ENCODE measurements at places on chromosomes 12 and 14.

- peak; percentile 45 for DNase-seq
Measured at GRCh38 chr12:106139422-106140171, 843 bp upstream of the NUAK1 start.

- no peak for DNase-seq
Measured at GRCh38 chr14:29925736-29926135, 1.9 kb downstream of the PRKD1 start.

DNA sequence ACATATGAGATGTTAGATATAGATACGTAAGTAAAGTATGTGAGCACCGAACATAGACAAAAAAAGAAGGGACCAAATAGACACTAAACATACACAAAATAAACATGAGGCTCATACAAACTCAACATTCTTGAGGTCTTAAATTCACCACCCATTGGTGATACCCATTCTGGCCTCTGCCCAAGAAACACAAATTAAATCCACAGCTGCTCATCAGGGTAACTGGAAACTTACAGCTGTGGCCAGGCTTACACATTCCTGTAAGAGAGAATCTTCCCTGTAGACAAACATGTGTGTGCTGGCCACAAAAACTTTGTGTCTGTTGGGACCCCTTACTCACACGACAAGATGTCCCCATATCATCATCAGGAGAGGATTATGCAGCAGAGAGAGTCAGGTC is 22.4 kb downstream of the MAGOHB start:
- no peak for DNase-seq

DNA sequence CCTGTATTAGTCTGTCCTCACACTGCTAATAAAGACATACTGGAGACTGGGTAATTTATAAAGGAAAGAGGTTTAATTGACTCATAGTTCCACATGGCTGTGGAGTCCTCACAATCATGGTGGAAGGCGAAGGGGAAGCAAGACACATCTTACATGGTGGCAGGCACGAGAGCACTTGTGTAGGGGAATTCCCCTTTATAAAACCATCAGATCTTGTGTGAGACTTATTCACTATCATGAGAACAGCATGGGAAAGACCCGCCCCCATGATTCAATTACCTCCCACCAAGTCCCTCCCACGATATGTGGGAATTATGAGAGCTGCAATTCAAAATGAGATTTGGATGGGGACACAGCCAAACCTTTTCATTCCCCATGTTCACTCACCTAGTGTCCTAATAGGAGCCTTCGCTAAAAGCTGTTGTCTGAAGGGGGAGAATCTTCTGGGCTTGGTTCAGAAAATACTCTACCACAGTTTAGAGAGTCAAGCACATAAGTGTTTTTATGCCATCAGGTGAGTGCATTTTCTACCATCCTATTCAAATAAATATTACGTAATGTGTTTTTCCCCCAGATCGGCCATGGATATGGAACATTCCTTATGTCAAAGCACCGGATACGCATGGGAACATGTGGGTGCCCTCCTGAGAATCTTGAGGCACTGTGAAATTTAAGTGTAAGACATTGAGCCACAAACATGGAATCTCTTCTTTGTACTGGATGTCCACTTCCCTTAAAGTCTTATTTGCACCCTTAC is 19.1 kb upstream of the KCNK13 start:
- no peak for DNase-seq

DNA sequence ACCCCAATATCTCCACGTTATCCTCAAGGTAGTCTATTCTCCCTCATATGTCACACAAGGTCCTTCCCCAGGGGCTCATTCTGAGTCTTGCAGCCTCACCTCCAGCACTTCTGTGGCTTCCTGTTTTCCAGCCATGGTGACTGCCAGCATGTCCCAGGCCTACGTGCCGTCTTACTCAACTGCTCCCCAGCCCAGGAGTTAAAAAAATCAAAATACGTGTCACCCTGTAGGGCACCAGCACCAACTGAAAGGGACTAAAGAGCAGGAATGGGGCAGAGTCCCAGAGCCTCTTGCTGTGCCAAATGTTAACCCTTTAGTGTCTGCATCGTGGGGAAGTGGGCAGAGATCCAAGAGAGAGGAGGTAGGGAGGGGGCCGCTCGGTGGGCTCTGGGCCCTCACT is 37.0 kb upstream of the MED13L start:
- DNase-seq: no peak

- DNase-seq: no peak
Measured at GRCh38 chr12:130506844-130507243, 169.2 kb downstream of the PIWIL1 start.

DNA sequence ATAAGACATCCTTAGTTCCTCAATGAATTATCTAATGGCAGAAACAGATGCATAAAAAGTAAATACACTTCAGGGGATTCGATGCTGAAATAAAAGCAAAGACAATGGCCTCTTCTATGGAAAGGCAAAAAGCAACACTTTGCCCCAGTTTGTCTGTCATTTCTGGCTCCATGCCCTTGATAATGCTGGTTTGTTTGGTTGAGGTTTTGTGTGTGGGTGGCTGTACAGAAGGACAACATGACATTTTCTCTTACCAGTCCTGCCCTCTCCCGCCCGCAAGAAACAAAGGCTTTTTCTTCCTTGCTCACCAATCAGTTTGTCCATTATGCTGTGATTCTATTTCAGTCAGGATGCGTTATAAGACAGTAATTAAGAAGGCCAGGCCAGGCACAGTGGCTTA is 18.1 kb upstream of the WDR89 start:
- DNase-seq: no peak

GRCh38 chr14:40413136-40413535 is 980.9 kb upstream of the FBXO33 start:
- no peak for DNase-seq

DNA sequence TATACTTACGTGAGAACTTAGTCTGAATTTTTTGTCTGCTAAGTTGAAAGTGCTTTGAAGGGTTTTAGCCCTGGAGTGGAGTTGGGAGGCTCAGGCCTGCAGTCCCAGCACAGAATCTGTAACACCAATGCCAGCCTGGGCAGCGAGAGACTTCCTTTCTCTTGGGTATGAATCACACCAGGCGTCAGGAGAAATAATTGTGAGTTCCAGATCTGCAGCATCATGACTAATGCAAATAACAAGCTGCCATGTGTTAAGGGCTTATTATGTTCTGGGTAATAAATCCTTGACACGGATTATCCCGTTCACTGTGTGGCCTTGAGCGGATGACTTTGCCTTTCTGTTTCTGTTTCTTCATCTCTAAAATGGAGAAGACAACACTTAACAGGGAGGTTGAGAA is 70.6 kb downstream of the B4GALNT3 start:
- DNase-seq: no peak

- no peak for DNase-seq
Measured at GRCh38 chr14:98270201-98270600, 1001.8 kb downstream of the BCL11B start.

DNA sequence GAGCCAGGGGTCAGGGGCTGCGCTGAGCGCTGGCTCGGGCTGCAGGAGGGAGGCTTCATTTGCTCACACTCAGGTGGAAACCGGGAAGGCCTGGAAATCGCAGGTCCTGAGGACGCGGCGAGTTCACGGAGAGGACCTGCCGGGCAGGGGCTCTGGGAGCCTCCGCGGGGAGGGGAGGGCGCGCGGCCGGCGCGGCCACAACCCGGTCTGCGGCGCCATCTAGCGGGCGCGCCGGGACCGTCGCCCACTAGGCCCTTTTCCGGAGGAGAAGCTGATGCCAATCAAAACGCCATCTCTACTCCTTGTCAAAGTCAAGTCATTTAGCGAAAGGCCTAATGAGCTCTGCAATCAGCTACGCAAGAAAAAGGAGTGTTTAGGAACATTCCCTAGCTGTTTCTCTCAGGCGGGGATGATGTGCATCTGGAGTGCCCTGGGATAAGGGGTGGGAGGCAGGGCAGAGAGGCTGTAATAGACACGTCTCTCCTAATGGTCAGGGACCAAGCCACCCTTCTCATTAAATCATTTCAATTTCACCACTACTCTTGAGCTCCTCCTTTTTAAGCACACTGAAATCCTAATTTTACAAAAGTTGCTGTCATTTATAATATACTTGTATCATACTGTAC is 885.8 kb upstream of the TMEM132C start:
- no peak for DNase-seq

DNA sequence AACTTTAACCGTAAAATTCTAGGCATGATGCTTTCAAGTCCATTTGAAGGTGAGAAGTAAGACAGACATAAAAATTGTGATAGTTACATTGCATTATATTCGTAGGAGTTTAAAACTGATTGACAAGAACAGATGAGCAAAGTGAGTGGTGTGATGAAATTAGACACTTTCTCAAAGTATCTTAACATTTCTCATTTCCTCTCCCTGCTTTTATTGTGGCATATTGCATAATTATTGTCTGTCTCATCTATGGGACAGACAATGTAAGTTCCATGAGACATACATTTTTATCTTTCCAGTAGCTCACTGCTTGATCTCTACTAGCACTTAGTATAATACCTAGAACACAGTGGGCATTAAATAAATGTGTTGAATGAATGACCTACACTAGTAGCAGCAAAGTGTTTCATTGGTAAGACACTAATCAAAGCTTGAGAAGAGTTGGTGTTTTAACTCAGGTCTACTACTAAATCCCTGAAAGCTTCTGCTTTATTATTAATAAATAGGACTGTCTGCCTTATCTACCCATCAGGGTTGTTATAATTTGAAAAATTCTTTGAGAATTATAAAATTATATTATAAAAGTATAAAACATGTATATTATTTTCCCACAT is 19.0 kb downstream of the A2M start:
- no peak for DNase-seq

GRCh38 chr14:29648045-29648444 is 279.6 kb downstream of the PRKD1 start:
- DNase-seq: no peak

GRCh38 chr12:111409780-111410430 is 4.2 kb downstream of the SH2B3 start:
- no peak for DNase-seq

DNA sequence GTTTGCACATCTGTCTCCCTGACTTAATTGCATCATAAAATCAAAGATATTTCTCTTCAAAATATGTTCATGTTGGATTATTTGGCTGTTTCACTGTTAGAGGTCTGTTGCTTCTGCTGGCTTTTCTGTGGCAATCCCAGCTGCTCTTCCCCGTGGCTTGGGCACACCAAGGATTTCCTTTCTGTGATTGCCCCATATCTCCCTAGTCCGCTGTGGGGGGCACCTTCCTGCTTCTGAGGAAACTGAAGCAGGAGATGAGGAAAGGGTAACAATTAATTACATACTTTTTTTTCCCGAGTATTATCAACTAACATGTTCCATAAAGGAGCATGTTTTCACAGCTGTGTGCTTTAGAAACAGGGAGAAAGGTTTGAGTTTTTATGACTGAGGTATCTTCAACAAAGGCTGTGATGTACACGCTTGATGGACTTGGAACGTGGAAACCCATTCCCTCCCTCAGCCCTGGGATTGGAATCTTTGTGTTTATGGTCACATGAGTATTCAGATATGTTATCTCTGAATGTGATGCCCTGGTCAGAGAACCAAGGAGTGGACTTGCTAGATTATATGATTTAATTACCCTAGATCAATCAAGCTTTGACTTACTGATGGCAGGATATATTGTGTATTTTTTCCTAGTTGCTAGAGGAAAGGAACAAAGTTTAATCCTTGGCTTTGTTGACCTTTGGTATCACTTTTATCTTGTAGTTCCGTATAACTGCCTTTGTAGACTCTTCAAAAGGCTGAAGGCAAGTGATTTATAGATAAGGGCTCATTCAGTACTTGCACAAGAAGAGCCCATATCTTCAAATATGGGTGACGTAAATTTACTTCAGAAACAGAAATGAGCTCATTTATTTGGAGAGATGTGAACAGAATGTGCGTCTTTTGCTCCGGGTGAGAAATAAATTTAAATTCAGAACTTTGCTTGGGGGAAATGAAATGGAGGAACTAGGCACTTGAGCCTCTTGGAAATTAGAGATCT is 46.7 kb downstream of the BORCS5 start:
- no peak for DNase-seq

DNA sequence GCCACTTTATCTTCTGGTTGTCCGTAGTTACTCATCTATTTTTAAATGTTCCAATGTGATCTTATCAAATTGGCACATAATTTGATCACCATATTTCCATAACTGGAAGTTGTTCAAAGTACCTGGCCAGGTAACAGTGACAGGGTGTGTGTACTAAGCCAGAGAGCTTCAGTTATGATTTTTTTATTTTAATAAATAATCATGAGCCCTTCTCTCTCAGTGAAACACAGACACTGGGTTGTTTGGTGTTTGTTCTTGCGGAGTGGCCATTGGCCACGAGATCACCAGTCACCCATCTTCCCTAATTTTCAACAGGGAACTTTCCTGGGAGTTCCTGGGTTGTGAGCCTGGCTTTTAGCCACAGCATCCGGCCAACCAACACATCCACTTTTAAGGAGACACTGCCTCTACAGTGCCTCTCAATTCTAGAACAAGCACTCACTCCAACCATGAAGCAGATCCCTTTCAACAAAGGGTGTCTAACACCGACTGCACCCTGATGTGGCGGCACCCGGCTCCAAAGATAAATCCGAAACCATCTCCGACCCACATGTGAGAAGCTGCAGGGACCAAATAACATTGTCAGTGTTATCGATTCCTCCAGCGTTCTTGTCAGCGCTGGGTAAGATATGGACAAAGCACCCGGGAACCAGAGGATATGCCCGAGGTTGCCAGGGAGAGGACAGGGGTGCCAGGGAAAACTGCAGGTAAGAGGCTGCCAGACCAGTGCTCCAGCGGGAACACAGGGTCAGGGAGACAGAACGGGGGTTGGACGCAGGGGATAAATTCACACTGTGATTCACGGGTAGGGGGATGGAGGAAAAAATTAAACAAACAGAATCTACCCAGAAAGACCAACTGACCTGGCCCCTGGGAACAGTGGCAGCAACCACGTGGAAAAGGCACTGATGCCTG is 49.9 kb downstream of the FOXN3 start:
- no peak for DNase-seq

DNA sequence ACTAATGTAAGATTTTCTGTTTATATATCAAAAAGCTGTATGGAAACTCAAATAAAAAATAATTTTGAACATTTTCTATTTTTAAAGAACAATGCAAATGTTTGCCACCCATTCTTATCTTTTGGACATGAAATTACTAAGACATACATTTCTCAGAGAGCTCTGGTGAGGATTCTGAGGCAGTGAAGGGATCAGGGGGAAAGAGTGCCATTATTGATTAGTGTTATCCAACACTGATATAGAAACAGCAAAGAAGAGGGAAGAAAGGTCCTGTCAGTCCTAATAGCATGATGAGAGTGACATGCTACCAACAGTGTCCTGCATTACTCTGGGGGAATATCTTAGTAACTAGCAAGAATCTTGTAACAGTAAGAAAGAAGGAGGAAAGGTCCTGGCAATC is 282.2 kb downstream of the RPL10L start:
- DNase-seq: no peak

GRCh38 chr14:67018720-67019119 is 170.5 kb upstream of the GARIN2 start:
- DNase-seq: no peak

GRCh38 chr12:48815126-48816110 is 2.9 kb upstream of the CACNB3 start:
- peak; percentile 32 for DNase-seq

GRCh38 chr12:130879212-130879686 is 7.4 kb downstream of the RAN start:
- no peak for DNase-seq

GRCh38 chr12:128387811-128388422 is 120.9 kb downstream of the TMEM132C start:
- DNase-seq: no peak
